Kidney glomerular epithelial cell (primary cell): ENCODE measurements at places on chromosomes 3 and 15.

GRCh38 chr3:101813817-101814440, 34.9 kb downstream of the NXPE3 start:
- peak; percentile 25 for DNase-seq

- no peak for DNase-seq
Measured at GRCh38 chr15:40286061-40286532, 3.2 kb upstream of the ANKRD63 start.

DNA sequence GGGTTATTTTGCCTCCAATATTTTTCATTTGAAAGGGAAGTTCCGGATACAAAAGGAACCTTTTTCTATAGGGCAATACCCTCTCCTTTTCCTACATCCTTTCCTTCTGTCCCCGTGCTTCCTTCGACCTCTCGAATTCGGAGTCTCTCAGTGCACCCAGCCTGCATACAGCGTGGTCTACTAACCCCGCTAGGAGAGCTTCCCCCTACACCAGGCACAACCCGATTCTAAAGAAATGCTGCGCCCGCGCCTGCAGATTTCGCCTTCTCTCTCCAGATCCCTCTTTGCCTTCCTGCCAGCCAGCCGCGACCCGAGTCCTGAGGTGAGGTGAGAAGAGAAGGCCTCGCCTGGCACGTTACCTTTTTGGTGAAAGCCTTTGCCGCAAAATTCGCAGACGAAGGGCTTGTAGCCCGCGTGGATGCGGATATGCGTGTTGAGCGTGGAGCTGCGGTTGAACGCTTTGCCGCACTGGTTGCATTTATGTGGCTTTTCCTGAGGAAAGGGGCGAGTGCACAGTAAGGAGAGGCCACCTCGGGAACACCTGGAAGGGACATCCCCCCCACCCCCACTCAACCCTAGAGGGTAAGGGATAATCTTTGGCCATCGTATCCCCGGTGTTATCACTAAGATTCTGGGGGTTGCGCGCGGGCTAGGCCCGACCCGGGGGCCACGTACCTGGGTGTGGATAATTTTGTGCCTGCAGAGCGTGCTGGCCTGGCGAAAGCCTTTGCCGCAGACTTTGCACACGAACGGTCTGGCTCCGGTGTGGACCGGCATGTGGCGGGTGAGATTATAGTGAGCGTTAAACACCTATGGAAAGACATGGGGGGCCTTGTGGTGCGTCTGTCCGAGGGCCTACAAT, 2.3 kb downstream of the FEZF2 start:
- no peak for DNase-seq

- no peak for DNase-seq
Measured at GRCh38 chr3:12188681-12189287, 30.1 kb upstream of the TIMP4 start.

GRCh38 chr15:47218295-47218694, 499.0 kb upstream of the SEMA6D start:
- DNase-seq, result no peak

DNA sequence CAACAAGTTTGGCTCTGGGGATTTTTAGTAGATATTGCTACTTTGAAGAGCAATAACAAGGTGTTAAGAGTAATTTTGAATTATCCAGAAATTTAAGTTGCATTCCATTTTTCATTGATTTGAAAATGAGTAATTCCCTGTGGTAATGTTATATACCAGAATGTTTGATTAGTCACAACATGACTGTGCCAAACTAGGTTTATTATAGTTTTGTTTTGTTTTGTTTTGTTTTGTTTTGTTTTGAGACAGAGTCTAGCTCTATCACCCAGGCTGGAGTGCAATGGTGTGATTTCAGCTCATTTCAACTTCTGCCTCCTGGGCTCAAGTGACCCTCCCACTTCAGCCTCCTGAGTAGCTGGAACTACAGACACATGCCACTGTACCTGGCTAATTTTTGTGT, 40.7 kb downstream of the CNOT10 start:
- no peak for DNase-seq

GRCh38 chr15:95150466-95150865, 919.1 kb downstream of the MCTP2 start:
- DNase-seq, result no peak

DNA sequence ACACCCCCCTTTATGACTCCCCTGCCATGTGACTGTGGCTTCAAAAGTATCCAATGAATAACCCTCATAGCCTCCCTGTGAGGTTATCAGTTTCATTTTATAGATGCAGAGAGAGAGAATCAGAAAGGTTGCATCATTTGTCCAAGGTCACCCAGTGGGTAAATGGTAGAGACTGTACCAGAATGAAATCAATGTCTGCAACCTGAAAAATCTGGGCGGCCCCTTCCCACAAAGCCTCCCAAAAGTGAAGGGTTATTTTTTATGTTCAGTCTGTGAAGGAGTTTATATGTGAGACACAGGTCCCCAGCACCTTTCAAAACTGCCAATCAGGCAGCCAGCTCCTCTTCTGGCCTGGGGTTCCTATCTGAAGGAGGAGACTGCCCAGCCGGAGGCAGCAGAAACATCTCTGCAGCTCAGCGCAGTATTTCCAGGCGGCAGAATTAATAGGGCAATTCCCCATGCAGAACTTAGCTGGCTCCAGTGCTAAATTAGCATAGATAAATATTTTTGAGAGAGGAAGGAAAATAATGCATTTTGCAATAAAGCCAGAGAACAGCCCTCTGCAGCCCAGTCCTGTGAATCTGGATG, 130.8 kb upstream of the PRR20G start:
- no peak for DNase-seq

DNA sequence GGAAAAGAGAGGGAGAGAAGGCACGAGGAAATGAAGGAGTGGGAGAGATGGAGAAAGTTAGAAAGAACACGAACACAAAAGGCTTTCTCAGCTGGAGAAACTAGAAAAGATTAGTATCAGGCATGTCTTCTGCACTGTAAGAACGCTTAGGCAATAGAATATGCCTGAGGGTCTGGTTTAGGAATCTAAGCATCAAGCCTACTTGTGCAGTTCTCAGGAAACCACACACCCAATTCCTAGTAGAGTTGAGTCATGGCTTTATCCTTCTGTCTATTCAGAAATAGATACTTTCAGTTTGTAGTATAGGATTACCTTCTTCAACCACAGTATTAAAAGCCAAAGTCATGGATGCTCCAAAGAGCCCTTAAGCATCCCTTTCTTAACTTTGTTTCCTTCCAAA, 969.4 kb downstream of the NTRK3 start:
- no peak for DNase-seq

GRCh38 chr3:12235691-12236090, 53.2 kb upstream of the PPARG start:
- DNase-seq, result no peak

- no peak for DNase-seq
Measured at GRCh38 chr3:71054312-71054711, 529.2 kb downstream of the FOXP1 start.

DNA sequence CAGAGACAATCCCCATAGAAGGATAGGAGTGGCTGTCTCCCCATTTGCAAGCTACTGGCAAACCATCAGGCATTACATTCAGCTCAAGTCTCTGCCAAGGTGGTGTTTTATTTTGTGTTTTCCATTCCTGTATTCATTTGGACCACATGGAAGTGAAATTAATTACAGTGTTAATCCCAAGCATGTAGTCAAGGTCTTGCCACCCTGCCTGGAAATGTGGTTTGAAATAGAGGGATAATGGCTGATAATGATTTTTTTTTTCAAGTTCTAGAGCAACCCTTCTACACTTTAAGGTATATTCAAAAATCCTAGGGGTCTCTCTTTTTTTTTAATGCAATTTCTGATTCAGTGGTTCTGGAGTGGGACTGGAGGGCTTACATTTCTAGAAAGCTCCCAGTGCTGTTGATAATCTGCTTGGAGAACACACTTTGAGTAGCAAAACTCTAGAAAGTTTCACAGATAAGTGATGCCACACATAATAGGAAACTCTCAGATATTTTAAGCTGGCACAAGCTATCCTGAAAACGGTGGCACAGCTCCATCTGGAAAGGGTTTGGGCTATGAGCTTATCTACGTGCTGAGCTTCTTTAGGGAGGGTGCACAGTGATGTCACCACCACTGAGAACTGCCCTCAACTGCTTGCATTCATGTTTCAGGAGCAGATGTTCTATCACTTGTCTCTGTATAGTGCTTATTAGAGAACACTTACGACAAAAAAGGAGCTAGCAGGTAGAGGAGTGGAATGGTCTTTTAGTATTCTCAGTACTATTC, 140.1 kb upstream of the IL12A start:
- no peak for DNase-seq

DNA sequence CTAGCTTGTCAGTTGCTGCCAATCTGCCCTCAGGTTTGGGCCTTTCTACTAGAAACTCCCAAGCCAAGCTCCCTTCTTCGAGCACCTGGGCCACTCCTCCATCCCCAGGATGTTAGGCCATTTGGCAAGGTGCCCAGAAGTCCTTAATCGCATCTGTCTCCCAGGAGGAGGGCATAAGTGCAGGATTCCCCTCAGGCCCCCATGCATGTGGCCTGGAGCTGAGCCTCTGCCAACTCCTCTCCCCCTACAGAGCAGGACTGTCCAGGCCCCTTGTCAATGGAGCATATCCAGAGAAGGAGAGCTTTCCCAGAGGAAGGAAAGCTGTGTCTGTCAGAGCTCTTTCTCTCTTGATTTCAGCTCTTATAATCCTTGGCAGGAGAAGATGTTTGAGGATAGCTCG, 182.6 kb upstream of the ROPN1 start:
- no peak for DNase-seq

DNA sequence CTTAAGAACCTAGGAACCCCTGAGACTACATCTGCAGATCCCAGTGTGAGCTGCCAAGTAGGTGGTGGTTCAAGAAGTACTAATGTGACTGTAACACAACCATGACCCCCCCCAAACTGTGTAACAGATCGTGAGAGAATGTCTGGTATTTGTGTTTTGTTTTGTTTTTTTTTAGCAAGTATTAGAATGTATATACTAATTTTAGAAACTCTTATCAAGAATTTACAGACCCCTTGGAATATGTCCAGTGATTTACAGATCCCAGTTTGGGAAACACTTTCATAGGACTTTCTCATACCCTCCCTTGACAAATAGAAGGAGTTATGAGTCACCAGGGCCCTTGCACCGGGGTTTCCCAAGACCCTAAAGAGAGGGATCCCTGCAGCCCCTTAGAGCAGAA, 79.8 kb downstream of the SEMA5B start:
- DNase-seq, result no peak

- no peak for DNase-seq
Measured at GRCh38 chr15:43414196-43414595, 43.3 kb downstream of the TUBGCP4 start.

GRCh38 chr3:10485380-10485779, 20.0 kb downstream of the ATP2B2 start:
- DNase-seq, result no peak

DNA sequence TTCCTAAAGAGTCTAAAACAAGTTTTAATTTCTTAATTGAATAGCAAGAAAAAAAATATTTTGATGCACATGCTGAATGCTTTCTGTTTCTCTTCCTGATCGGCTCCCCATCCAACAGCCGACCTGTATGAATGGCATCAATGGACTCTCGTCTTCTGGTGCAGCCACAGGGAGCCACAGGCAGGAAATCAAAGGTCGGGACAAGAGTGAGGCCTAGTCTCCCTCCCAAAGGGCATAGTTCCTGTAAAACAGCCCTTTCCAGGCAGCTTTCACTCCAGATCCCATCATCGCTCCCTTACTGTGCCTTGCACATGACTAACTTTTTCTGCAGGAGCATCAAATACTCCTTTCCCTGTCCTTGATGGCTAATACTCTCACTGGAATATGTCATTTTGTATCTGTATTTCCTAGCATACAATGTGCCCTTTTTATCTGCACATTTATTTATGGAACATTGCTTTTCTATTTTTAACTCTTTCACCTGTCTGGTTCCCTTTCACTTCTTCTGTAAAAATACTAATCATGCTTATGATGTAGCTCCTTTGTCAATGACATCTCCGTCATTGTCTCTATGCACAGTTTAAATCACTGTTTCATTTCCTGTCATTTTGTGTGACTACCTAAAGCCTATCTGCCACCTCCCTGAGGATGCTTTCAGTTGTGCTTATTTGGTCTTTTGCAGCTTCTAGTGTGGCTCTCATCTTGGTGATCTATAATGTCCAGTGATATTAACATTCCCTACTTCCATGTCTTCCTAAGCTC, 326.2 kb downstream of the CTNNB1 start:
- DNase-seq, result no peak

- no peak for DNase-seq
Measured at GRCh38 chr15:92941668-92942067, 41.5 kb downstream of the CHD2 start.

GRCh38 chr3:45596290-45596791, 1.8 kb downstream of the LIMD1 start:
- DNase-seq, result no peak

GRCh38 chr3:153355559-153355958, 193.5 kb downstream of the RAP2B start:
- DNase-seq, result no peak

DNA sequence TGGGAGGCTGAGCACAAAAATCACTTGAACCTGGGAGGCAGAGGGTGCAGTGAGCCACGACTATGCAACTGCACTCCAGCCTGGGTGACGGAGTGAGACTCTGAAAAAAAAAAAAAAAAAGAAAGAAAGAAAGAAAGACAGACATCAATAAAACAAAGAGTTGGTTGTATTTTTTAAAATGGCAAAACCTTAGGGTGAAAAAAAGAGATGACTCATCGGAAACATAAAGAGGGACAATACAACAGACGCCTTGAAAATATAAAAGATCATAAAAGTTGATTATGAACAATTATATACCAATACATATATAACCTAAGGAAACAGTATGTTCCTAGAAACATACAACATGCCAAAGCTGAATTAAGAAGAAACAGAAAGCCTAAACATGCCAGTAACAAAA, 92.8 kb downstream of the SCAPER start:
- DNase-seq, result no peak

DNA sequence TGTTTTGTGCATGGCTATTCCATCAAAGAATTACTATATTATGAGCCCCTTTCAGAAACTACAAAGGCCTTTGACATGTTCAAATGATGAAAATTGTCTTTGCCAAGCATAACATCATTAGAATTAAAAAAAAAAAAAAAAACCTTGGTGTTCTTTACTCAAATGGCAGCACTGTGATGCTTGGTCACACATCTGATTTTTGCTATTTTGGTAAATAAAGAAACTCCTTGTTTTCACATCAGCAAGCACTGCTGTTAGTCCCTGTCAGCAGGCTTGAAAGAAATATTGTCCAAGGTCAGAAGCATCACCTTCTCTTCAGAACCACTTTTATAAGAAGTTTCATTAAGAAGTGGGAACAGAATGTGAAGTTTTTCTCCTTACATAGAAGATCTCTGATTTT, 537.3 kb downstream of the MFSD1 start:
- no peak for DNase-seq

DNA sequence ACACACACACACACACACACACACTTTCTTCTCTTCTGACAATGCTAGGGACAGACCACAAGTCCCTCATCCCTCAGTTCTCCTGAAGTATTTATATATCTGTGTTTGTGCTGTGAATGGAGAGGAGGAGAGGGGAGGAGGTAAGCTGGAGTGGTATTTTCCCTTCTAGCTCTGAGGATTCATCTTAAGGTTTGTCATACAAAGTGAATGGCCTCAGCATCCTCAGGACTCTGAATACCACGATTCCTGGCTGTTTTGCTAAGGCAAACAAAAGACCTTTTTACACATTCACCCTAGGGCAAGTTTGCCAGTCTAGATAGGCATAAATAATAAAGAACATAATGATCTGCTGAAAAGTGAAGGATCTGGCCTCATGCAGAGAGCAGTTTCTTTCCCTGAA, 65.7 kb upstream of the CHMP2B start:
- no peak for DNase-seq
